ENCODE measurements at places on chromosomes 4 and X.
A peak's percentile ranks its signal among the peaks of the same experiment; 100 is the strongest.

- no peak for DNase-seq
These were observed 434.6 kb downstream of the FAT4 start for GRCh38 chr4:125749354-125749753.

DNA sequence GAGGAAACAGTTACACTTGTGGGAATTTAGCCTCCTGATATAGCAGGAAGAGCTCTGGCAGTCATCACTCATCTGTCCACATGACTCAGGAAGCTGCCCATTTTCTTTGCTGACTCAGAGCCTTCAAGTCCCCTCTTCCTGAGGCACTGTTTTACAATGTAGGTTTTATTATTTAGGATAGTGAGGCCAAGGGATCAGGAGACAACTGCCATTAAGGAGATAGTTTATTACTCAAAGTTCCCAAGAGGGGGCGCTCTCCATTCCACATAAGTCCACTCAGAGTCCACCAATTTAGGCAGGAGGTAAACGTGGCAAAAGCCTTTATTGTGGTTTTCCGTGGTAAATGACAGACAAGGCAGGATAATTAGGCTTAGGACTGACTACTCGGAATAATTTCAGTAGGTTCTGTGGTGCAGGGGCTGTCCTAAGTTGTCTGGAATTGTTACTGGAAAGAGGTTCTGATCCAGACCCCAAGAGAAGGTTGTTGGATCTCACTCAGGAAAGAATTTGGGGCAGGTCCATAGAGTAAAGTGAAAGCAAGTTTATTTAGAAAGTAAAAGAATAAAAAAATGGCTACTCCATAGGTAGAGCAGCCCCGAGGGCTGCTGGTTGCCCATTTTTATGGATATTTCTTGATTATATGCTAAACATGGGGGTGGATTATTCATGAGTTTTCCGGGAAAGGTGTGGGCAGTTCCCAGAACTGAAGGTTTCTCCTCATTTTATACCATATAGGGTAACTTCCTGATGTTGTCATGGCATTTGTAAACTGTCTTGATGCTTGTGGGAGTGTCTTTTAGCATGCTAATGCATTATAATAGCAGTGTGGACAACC is 96.0 kb upstream of the RAB40AL start:
- no peak for DNase-seq

DNA sequence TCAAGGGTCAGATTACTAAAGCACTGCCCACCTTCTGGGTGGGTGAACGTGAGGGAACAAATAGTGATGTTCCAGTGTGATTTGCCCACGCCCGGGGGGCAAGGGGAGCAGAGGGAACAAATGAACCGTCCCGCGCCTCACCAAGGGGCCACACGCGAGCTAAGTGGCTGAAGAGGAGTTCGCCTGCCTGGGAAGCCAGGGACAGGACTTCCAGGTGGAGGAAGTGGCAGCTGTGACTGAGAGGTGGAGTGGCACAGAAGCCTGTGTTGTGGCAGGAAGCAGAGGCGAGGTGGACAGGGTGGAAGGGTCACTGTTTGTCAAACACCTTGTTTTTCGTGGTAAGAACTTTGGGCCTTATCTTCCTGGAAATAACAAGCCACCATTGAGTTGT is 9.0 kb upstream of the SORBS2 start:
- DNase-seq: no peak

- DNase-seq: no peak
These were observed 49.5 kb downstream of the CLCN4 start for GRCh38 chrX:10206317-10206716.

DNA sequence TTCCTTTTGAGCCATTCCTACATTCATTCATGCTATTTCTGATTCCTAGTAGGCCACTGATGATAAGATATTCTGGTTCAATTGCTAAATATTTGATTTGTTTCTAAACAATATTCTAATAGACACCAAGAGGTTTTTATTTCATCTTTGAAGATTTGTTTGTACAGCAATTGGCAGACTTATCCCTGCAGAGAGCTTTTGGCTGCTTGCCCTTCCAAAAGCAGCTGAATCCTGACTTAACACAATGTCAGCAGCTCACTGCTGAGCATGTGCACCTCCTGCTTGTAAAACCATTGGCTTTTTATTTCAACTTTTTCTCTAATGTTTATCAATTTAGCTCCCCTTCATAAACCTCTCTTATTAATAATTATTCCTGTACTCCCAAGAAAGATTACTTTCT is 45.3 kb downstream of the MMRN1 start:
- DNase-seq: no peak

DNA sequence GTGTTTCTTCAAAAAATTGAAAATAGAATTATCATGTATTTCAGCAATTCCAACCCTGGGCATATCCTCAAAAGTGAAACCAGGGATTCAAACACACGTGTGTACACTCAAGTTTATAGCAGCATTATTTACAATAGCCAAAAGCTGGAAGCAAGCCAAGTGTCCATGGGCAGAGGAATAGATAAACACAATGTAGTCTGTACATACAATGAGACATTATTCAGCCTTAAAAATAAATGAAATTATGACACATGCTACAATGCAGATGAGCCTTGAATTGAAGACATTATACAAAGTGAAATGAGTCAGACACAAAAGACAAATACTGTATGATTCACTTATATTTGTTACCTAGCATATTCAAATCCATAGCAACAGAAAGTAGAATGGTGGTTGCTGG is 853.4 kb downstream of the STIM2 start:
- DNase-seq: no peak

GRCh38 chr4:137032222-137032621 is 500.1 kb downstream of the PCDH18 start:
- DNase-seq: no peak

GRCh38 chrX:81120936-81121371 is 80.8 kb downstream of the HMGN5 start:
- DNase-seq: no peak

GRCh38 chrX:106300239-106300638 is 132.1 kb downstream of the PWWP3B start:
- DNase-seq: no peak

GRCh38 chr4:105548483-105548882 is 3.9 kb upstream of the ARHGEF38 start:
- DNase-seq: no peak

DNA sequence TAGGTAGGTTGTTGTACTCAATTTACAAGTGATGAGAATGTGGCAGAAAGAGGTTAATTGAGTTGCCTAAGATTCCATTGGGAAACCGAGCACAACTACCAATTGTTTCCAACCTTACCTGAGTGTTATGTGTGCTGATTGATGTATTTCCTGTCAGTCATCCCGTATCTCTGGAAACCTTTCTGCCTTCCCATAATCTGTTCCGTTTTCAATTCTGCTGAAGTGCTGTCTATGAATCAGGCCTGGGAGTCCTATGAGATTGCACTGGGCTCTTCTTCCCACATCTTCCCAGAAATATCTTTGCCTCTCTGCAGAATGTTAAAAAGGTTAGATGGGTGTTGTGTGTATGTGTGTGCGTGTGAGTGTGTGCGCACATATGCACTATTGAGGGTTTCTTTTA is 229.5 kb upstream of the ANXA3 start:
- no peak for DNase-seq

- no peak for DNase-seq
These were observed 30.4 kb downstream of the ADH7 start for GRCh38 chr4:99404595-99405287.

GRCh38 chrX:100768679-100769338 is 36.9 kb upstream of the SYTL4 start:
- peak; percentile 70 for DNase-seq

DNA sequence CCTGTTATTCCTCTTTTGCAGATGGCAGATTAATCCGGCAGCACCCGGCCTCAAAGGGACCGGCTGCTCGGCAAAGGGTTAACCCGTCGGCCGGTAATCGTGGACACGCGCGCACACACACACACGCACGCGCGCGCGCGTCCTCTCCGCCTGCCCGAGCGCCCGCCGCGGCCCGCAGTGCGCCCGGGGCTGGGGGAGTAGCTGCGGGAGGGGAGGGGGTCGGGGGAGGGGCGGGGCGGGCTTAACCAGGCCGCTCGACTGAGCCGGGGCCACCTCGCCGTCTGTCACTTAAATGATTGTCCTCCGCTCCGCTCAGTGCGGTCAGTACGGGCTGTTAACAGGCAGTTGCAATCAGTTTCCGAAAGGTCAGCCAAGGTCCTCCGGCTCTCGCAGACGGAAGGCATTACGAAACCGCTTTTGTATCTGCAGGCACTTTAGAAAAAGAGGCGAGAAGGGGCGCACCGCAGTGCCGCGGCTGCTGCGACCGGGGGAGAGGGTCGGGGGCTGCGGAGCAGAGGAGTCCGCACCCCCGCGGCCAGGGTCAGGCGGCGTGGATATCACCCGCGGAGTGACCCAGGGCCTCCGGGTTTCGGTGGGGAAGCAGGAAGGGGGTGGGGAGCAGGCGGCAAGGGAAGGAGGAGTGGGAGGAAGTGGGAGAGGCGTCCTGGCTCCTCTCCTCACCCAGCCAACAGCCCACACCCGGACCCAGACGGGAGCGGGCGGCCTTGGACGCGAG is 57.3 kb upstream of the BCOR start:
- DNase-seq: no peak

DNA sequence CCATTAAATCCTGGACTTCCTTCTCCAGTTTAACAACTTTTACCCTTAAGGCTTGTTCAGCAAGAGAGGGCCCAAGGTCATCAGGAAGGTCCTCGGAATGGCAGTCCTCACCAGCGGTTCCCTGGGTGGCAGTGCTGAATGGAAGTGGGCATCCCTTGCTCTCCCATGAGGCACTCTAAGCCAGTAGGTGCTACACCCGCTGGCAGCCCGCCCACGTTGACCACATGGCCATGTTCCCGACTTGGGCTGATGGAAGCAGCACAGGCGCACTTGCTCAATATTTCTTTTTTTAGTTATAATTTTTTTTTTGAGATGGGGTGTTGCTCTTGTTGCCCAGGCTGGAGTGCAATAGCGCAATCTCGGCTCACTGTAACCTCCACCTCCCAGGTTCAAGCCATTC is 277.9 kb downstream of the ZC4H2 start:
- DNase-seq: no peak

DNA sequence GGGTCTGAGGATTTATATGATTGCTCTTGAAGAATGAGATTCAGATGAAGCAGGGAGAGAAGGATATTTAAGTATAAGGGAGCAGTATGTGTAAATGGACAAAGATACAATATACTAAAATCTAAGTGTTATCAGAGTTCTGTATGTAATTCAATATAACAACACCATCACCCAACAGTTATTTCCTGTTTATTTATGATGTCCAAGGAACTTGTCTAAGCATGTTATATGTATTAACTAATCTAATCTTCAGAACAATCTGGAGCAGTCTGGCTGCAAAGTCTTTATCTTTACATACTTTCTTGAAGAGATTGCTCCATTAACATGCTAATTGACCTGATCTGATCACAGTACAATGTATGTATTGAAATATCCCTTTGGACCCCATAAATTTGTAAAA is 203.8 kb upstream of the WDFY3 start:
- no peak for DNase-seq

DNA sequence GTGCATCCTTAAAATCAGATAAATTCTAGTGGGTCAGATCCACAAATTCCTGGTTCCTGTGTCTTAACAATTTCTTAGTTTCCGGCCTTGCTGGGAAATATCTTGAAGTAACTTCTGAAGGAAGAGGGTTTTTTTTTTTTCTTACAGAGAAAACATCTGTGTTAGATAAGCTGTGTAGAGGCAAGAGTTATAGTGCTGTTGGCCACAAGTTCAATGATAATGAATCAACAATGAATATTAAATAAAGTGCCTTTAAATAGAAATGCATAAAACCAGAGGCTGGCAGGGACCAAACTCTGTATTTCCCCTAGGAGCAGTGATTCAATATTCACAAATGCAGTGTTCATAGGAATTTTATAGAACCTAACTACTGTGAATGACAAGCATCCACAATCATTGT is 711.9 kb upstream of the ATOH1 start:
- no peak for DNase-seq

DNA sequence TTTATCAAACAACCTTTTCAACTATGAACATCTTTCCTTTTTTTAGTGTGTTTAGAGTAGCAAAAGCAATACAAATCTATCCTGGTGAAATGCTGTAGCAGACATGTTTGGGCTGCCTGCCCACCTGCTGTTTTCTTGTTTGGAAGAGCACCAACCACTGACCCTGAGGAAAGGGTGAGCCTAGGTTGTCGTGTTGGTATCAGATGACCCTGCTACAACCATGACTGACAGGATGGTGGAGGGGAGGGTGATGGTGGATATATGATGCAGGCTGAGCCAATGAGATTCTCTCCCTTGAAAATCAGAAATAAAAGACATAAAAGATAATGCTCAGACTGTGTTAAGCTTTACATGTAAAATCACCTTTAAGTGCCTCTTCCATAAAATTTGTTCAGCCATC is 201.2 kb downstream of the NPNT start:
- no peak for DNase-seq

GRCh38 chr4:123284168-123284567 is 112.4 kb upstream of the SPRY1 start:
- no peak for DNase-seq

DNA sequence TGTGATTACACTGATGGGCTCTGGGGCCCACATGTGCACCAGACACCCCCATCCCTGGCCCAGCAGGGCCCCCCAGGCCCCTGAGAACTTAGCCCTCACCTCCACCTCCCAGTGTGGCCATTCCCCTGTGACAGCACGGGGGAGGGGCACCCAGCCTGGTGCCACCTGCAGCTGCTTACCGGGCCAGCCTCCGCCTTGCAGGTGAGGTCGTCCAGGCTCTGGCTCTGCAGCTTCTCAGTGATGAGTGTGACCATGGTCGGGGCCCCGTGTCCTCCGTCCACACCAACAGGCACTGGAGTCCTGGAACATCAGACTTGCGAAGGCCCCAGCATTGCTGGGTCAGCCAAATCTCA is 15.6 kb downstream of the FAM53A start:
- DNase-seq: no peak

- DNase-seq: no peak
These were observed 1050.0 kb upstream of the INTU start for GRCh38 chr4:126582737-126583136.

GRCh38 chr4:176238826-176239225 is 30.2 kb downstream of the ASB5 start:
- DNase-seq: no peak

- no peak for DNase-seq
These were observed 90.4 kb downstream of the EIF4E start for GRCh38 chr4:98838531-98838930.

GRCh38 chr4:7187168-7187535 is 5.2 kb upstream of the SORCS2 start:
- no peak for DNase-seq

DNA sequence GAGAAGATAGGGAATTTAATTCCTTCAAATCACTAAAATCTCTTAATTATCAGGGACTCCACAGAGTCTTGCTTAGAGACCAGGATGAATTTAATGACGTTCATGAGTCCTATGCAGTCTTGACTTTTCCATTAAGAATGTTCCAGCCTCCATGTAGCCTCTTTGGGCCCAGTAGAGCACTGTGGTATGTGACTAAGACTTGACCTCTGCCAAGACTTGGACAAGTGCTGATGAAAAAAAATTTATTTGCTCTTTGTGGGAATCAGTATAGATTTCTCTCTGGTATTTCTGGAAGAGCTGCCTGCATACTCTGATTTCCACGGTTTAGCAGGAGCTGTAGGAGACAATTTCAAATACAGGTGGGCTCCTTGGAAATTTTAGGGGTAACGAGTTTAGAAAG is 40.6 kb downstream of the CHRDL1 start:
- no peak for DNase-seq

Data from activated CD8-positive, alpha-beta memory T cell treated with anti-CD3 and anti-CD28 coated beads for 4 hours (primary cell).